Stimulated activated CD8-positive, alpha-beta memory T cell treated with anti-CD3 and anti-CD28 coated beads, Interleukin-15, amount 100 ng/mL, for 4 hours (primary cell): ENCODE measurements at places on chromosomes 12 and 14.

GRCh38 chr12:69739287-69740191 lies 879 bp downstream of the RAB3IP start:
- DNase-seq: peak; percentile 37

DNA sequence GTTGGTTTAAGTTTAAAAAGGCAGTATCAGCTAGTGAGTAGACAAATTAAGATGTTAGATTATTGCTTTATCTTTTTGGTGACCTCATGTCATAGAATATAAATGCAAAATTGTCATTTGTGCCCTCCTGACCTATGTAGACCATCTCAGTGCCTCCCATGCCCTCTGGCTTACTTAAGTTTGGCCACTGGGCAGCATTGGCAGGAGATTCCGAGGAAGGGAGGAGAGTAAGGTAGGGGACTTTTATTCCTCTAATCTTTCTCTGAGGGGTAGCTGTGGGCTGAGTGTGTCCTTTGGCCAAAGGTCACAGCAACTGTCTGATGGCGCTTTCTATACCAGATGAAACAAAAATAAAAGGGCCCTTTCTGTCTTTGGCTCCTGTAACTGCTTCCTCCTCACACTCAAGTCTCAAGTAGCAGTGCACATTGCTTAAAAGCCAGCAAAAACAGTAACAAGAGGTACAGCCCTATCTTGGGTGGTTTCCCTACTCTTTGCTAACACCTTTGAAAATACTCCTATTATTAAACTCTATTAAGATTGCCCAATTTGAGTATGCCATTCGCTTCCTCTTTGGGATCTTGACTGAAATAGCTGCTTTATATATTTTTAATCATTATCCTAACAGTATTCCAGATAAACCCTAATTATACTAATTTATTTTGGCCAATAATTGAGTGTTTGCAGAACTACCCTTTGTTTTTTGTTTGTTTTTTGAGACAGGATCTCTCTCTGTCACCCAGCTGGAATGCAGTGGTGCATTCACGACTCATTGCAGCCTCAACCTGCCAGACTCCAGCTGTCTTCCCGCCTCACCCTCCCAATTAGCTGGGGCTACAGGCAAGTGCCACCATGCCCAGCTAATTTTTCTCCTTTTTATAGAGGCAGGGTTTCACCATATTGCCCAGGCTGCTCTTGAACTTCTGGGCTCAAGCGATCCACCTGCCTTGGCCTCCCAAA lies 56.5 kb upstream of the KCNH3 start:
- no peak for DNase-seq

DNA sequence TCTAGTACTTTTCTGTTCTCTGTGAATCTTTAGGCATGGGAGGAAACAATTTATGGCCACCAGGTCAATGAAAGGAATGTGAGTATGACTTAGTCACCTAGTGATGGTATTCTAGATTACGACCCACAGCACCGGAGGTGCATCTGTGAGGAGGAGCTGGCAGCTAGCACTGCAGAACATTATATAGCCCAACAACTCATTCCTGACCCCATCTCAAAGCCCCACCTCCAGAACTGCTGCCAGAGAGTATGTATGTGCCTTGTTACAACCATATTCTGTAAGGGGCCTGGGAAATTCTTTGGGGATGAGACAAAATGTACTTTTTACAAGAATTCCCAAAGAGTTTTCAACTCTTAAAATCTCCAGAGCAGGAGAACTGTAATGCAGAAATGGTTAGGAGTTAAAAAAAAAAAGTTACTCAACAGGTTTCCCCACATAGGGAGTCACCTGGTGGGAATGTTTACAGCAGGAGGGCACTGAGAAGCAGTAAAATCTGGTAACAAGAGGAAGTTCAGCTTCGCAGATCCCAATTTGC lies 34.9 kb upstream of the CERS5 start:
- no peak for DNase-seq

GRCh38 chr12:95884998-95885397 lies 26.2 kb downstream of the SNRPF start:
- no peak for DNase-seq

DNA sequence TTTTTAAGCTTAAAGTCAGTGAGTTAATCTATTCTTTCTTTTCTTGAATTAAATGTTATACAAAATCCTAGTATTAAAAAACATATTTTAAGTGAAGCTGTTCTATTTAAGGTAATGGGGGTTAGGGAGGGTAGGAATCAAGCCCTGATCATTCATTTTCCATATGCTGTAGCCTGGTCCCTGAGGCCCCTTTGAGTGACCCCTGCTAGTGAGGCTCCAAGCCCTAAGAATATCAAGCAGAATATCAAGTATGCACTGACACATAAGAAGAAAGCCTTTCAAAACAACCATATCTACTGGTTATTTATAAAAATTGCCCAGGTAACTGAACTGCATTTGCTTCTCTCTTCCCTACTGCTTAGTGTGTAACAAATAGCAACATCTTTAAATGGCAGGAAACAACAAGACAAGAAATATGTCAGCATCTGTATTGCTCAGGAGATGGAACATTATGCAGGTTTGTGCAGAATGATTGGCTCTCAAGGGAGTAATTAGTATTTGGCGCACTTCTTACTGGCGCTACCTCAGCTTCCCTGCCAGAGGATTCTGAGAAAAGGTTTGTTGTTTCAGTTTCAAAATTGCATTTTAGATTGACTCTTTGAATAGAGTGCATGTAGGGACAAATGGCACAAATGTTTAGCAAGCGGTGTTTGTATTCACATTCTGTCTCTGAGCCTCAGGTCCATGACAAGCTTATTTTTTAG lies 223.0 kb downstream of the DUSP6 start:
- DNase-seq: no peak

DNA sequence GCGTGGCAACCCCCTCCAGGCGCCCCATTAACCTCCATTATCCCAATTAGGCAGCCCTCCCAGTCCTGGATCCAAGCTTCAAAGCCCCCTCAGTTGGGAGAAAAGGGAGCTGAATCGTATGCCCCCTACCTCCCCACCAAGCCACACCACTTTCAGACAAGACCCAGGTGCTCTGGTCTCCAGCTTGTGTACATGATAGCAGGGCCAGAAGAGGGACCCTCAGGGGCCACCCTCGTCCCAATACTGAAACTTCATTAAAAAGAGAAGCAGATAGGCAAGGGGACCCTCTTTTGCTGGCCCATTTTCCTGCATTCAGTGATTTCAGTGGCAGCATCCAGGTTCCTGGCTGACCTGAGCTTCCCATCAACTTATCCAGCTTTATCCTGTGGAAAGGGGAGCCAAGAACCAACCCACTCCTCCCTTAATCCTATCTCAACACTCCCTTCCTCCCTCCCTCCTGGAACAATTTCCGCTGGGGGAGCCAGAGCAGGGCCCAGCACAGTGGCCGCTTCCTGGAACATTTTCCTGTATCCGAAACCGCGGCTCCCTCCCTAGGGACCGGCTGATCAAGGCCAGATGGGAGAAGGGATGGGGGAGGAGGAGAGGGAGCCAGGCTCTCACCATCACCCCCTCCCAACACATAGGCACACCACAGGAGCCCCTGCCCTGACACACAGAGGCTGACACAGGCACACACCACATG lies 9.5 kb upstream of the SP7 start:
- no peak for DNase-seq
